ENCODE measurements at places on chromosomes 3 and 15.

DNA sequence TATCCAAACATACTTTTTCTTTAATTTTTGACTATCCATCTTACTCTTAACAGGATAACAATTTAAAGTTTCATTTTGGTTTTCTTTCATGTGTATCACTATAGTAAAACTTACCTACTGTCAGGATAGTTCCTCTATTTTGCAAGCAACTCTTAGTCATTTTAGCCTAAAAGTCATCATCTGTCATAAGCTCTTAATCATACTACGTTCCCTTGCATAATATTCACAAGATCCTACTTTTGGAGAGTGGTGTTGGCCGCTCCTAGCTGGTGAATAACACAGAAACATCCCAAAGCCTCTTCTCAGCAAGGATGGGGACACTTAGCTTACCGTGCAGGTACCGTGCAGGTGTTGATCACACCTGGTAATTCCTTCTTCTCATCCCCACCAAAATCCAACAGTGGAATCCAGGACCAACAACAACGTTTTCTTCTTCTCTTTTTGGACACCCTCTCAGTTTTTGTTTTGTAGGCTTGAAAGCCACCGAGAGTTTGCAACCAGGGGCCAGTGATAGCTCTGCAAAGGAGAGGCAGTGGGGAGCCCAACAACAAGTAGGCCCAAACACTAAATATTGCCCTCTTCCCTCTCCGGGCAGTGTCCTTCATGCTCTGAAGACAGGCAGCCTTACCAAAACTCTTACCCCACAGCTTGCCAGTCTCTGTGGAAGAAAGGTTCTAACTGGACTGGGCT, 433 bp downstream of the FILIP1L start:
- no peak for DNase-seq

DNA sequence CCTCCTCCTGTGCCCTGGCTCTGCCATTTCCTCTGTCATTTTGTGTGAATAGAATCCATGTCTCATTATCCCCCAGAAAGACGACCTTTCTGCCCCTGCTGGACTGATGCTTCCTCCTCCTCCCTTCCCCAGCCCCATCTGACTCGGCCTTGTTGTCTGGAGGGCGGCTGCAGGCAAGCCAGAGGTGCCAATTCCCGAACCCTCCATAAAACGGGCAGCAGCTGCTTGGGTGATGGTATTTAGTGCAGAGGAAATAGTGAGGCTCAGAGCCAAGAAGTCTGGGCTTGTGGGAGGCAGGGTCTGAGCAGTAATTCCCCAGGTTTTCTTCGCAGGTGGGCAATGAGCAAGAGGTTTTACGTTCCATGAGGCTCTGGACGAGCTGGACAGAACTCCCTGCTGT, 71.2 kb downstream of the ITGA11 start:
- no peak for DNase-seq

DNA sequence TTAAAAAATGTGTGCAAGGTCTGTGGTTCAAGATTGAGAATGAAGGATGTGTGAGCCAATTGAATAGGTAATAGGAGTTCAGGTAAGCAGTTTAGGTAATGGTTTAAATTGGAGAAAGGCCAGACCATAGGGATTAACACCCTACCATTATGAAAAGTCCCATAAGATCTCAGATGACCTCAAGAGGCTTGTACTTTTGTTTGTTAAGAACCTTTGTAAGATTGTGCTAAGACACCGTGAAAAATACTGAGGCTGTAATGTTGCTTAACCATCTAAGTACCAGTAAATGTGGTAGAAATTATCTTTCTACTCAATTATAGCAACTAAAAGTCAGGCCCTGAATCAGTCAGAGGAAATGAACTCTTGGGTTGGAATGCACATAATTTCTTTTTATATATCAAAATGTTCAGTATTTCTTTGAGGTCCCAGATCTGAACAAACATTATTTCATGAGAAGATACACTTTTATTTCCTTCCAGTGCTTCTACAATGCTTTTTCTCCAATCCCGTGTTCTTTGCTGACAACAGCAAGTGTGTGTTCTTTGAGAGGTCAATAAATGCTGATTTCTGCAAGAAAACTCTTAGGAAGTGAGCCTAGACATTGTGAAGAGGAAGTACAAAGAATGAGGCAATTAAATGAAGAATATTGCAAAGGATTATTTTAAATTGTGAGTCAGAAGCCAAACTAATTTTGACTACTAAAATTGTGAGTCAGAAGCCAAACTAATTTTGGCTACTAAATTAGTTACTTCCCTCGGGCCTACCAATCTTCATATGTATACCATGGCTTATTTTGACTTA, 66.4 kb downstream of the TCF12 start:
- DNase-seq = no peak

DNA sequence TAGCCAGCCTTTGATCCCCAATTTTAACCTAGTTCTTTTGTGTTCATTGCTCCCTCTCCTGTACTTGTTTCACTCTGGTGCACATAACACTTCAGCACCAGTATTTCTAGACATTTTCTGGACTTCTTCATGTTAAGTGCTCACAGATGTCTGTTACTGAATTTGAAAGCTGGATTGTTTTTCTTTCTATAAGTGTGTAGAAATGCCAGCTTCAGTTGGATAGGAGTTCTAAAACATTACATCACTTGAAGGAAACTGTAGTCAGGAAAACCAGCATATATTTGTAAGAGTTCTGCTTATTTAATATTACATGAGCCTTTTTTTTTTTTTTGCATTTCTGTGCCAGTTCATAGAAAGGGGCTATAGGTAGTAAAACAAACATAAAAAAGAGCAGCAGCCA, 21.6 kb downstream of the QTRT2 start:
- no peak for DNase-seq

DNA sequence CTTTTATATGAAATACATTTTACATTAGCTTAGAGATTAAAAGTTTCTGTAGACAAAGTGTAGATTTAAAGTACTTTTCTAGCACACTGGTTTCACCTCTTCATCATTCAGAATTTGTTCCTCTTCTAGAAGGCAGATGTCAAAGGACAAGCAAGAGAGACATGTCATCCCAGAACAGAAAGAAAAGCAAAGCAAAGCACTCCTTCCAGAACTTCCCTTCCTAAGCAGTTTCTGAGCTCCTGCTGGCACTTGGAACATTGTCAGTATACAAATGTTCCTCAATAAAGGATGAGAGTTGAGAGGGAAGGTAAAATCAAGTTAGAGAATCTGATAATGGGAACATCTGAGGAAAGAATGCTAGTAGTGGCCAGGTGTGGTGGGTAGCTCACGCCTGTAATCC, 26.2 kb downstream of the TMOD3 start:
- no peak for DNase-seq

DNA sequence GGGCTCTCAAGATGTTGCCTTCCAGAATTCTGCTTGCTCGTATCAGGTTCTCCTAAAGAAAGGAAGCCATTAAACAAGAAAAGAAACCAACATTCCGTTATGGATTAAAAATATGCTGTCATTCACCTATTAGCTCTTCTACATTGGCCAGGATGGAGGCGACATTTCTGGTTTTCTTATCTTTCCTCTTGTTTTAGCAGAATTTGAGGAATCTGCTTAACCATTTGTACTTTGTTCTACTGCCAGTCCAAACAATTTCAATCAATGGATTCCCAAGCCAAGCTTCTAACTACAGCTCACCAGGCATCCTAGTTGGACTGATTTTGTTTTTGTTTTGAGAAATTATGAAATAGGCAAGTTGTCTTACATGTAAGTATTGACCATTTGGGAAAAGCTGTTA, 164.6 kb upstream of the TSC22D2 start:
- DNase-seq = no peak

DNA sequence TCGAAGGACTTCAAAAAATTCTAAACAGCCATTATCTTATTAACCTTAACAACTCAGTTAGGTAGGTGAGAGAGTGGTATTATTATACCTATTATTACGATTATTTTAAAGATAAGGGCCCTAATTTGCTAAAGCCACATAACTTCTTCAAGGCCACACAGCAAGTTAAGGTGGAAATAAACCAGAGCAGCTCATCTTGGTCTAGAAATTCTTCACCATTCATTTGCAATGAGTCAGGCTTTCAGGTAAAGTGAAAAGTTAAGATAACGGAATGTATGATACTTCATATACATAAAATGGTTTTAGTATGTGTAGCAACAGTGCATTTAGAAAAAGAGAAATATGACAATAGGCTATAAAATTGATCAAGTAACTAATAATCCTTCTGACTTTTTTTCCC, 920.2 kb downstream of the ROBO1 start:
- DNase-seq = no peak

- DNase-seq = no peak
These were observed 12.5 kb downstream of the PRR20G start for GRCh38 chr3:127275287-127275781.

DNA sequence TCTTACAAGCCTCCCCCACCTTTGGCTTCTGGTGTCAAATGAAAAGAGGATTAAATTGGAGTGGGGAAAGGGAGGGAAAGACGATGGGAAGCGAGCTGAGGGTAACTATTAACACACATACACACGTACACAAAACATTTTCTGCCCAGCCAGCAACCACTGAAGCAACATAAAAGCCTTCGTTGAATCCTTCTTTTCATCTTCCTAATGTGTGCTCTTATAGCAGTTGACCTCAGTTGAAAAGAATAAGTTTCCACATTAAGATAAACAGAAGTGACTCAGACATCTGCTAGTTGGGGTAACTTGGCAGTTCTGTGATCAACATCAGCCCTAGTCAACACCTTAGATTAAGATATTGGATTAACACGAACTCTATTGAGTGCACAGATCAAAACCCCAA, 558.5 kb downstream of the MECOM start:
- no peak for DNase-seq

DNA sequence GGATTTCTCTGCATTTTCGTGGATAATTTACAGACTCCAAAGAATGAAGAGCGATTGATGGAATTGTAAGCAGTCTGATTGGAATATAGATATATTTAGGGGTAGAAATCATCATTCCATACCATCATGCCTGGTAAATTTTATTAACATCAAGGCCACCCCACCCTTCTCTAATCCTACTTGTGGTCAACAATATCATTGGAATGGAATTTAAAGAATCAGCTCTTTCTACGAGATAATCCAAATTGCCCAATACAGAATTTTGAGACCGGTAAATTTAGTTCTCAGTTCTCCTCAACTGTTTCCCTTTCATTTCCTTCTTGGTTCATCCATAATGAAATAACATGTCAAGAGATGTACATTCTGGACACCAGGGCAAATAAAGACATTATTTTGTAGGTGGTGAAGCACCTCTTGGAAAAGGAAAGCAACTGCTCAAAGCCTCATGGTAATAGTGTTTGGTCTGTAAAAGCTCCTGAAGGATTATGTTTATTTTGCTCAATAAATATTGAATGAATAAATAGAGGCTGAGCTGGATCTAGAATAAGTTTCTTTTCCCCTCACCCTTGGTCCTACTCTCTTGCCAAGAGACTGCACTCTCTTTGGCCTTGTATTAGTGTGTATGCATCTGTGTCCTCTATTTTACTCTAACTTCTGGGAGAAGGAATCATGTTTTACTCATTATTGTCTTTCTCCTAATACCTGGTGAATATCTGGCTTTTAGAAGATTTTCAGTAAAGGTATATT, 133.7 kb upstream of the BCL6 start:
- peak; percentile 16 for DNase-seq

DNA sequence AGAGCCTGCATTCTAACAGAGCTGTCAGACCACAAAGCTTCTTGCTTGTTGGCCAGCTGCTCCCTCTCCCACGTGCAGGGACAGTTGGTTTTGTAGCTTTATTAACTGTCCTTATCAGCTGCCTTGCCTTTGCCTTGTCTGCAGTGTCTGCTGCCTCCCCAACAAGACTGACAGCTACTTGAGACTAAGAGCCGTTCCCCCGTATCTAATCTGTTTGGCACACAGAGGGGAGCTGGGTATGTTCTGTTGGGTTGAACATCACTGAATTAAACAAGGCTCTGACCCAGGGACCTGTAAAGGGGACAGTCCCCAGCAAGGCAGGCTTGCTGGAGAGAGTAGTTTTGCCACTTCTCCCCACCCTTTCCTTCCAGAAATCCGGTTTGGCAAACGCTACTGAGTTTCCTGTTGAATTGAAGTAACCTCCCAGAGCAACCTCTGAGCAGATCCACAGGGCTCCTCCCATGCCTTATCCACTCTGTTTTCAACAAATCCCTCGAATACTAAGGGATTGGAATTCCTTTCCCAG, 116.1 kb downstream of the ANP32A start:
- DNase-seq = no peak

- no peak for DNase-seq
These were observed 108.7 kb downstream of the P2RY1 start for GRCh38 chr3:152943645-152944044.

- DNase-seq = no peak
These were observed 20.0 kb downstream of the PLCL2 start for GRCh38 chr3:16904423-16905417.

GRCh38 chr15:66934868-66935520, 130.4 kb upstream of the SMAD3 start:
- DNase-seq = no peak

DNA sequence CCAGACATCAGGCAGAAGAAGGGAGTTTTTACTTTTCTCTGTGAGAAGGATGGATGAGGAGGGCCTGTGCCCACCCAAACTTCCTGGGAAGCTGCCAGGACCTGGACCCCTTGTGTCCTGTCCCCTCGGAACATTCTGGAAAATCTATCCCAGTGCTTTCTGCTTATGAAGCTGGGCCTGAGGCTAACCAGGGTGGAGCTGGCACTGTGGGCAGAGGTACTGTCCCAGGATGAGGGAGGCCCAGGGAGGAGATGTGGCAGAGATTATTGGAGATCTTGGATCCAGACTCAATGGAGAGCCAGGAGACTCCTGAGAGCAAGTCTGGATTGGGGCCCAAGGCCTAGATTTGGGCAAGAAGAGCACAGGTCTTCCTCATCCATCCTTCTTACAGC, 44.4 kb downstream of the SPSB4 start:
- DNase-seq = no peak

DNA sequence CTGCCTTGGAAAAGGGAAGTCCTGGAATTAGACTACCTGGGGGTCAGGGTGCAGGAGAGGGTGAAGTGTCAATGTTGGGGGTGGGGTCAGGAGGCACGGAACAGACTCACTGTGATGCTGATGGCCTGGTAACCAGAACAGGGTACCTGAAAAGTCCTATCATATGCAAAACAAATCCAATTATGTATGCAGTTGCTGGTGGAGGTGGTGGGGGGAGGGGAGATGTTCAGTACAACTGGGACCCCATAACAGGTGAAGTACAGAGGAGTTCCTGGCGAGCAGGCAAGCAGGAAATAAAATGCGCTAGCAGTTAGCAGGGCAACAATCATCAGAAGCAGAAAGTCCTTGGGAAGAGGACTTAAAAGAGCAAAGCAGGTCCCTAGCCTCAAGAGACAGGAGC, 4.2 kb upstream of the KATNBL1 start:
- DNase-seq = no peak

DNA sequence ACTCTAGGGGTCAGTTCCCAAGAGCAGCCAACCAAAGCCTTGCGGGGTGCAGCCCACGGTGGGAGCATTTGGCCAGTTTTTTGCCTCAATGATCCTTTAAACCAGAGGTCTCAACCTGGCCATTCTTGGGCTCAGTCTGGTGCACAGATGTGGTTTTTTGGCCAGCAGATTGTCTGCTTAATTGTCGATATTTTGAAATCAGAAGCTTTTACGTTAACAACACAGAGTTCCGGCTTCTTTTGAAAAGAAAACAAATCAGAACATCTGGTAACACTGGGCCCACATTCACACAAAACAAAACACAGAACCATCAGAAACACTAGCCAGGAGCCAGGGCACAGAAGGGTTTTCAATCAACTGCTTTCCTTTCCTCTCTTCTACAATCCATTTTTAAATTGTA, 127.7 kb downstream of the XXYLT1 start:
- no peak for DNase-seq

- DNase-seq = peak; percentile 5
These were observed 203.6 kb downstream of the AKAP13 start for GRCh38 chr15:85583923-85584390.

Measured in NCI-H774 (cell line).